Stimulated activated CD4-positive, alpha-beta T cell treated with anti-CD3 and anti-CD28 coated beads, TNF-alpha, amount 100 ng/mL, for 1 hour (primary cell): ENCODE measurements at places on chromosomes 5 and 9.

DNA sequence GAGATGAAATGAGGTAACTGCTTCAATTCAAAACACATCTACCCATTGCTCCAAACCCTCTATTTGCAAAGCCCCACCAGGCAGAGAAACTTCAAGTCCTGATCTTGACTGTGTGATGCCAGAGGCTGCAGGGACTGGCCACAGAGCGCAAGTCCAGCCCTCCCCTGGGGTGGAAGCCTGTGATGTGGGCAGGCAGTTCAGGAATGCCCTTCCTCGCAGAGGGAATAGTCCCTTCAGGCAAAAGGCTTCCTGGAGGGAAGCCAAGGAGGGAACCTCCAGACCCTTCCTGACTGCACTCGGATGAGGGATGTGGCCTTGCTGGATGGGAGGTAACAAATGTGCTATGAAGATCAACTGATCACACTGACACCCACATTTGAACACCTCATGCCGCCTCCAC is 131.2 kb downstream of the SLIT3 start:
- no peak for DNase-seq

- no peak for DNase-seq
Observed at GRCh38 chr9:87798261-87798833, 72.4 kb downstream of the CTSL start.

DNA sequence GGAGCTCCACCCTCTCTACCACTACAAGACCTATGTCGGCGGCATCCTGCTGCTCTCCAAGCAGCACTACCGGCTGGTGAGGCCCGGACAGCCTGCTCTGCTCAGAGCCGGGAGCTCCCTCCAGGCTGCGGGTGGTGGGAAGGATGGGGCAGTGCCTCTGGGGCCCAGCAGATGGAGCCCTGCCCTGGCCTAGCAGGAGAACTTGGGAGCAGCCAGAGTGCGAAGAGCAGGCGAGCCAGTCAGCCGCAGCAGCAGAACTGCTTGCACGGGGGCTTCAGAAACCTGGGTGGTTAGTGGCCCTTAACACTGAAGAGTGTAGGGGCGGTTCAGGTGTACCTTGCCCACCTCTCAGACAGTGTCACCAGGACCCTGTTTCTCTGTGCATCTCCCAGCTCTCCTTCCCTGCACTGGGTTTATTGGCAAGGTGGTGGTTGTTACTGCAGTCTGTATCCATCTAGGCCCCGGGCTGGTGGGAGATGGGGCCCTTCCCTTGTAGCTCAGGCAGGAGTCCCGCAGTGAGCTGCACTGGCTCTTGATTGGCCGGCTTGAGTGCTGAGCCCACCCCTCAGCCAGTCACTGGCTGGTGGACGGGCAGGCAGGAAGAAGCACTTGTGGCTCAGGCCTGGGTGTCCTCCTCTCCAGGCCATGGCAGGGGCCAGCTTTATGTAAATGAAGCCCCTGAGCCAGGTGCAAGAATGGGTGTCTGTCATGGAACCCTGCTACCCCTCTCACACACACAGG is 7.7 kb downstream of the B4GALT7 start:
- DNase-seq = no peak

GRCh38 chr5:155620821-155621410 is 607.4 kb downstream of the KIF4B start:
- DNase-seq = no peak

GRCh38 chr5:176541338-176542134 is 4.3 kb upstream of the RNF44 start:
- DNase-seq = no peak
